ENCODE measurements at places on chromosomes 13 and 19.

DNA sequence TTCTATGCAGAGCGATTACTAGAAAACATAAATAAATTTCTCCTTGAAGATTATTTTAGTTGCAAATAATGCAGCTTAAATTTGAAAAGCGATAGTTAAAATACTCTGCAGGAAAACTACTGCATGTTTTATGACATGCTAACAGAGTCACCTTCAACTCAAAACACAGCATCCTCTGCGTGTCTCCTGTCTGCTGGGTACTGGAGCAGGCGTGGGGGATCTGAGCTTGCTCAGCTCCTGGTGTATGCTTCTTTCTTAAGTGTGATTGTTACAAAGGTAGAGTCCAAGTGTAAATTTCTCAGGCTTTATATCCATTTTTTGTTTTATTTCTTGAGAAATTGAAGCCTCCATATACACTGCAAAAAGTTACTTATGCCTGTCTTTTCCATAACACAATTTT lies 15.3 kb downstream of the SPATA13 start:
- DNase-seq: no peak

GRCh38 chr13:74681891-74682290 lies 547.7 kb upstream of the KLF12 start:
- DNase-seq: no peak

DNA sequence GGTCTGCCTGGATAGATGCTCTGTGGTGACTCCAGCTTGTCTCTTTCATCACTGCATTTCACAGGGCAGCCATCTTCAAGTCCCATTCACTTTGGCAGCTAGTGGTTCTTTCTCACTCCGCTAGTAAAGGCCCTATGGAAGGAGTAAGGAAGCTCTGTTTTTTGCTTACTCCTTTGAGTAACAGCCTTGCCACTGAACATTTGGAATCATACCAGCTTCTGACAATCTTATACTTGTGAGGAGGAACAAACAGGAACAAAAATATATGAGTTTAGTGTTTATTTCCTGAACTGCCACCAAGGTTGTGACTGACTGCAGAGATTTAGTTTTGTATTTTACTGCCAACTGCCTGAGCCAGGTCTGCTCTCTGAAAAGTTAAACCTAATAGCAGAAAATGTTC lies 38.7 kb downstream of the KCTD4 start:
- no peak for DNase-seq

GRCh38 chr19:38385804-38386257 lies 2.0 kb downstream of the GGN start:
- DNase-seq: peak; percentile 17

- DNase-seq: no peak
These were observed 2374.6 kb downstream of the PCDH9 start for GRCh38 chr13:64855506-64855905.

DNA sequence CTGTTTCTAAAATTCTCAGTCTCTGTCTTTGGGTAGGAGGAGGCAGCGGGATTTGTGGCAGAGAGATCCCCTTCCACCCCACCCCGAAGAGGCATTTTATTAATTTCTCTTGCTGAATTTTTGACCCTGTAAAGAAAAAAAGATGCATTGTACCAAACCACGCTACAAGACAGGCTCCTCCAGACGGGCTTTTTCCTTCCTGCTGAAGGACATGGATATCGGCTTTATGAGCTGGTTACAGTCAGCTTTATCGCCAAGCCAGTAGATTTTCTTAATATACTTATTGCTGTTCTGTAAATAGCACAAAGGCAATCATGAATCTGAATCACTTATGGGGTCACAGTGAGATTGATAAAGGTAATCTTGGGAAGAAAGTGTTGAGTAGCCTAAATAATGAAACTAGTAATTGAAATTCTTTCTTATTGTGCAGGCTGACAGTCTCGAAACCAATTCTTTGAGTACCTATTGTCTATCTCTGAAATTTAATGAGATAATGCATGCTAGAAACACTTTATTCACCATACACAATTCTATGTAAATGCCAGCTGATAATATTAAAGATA lies 24.5 kb downstream of the MBNL2 start:
- no peak for DNase-seq

DNA sequence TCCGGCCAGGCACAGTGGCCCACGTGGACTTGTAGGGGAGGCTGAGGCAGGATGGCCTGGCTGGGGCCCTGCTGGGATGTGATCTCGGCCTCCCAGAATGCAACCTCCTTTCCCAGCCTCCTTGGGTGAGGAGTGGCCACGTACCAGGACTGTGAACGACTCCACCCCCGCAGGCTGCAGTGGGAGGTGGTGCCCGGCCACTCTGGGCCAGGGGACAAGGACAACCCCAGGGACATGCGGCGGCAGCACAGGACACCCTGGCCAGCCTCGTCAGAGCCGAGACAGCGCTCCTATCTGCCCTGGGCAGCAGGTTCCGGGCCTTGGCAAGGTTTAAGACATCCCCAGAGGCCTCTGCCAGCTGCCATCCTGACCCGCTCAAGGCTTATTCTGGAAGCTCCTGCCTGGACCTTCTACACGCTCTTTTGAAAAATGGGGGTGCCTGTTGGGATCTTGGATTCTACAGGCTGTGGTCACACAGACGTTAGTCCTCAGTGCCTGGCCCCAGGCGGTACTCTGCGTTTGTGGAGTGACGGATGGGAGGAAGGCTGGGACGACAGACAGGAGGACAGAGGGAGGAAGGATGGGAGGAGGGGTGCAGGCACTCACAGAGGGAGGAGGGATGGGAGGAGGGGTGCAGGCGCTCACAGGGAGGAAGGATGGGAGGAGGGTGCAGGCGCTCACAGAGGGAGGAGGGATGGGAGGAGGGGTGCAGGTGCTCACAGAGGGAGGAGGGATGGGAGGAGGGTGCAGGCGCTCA lies 19.9 kb upstream of the CACTIN start:
- DNase-seq: no peak

DNA sequence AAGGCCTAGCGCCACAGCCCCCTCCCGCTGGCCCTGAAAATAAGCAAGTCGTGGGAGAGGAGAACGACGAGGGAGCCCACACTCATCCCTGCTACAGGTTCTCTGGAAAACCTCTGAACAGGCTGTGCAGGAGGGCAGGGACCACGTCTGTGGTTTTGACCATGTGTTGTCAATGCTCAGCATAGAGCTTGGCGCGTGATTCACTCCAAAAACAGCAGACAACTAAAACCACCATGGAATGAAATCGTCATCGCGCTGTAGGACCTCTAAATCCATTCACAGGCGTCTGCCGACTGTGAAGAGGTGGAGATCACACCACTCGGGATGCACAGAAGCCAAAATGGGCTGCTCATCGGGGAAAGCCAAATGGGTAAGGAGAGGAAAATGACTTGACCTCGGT lies 121.3 kb downstream of the COL4A1 start:
- no peak for DNase-seq

GRCh38 chr13:93169980-93170379 lies 56.6 kb upstream of the GPC6 start:
- no peak for DNase-seq

DNA sequence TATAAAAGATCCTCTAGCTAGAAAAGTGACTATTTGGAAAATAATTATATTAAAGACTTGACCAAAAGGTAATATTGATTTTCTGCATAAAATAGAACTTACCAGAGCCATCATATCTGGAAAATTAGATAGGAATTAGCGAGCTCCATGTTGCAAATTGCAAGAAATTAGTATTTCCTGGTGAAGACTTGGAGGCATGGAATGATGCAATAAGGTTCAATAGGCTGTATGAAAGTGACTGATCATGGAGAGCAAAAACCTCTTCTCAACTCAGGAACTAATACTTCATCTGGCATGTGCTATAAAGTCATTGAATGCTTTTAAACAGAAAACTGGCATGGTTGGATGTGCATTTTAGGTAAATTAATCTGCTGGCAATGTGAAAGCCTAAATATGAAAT lies 66.3 kb upstream of the UFM1 start:
- no peak for DNase-seq

DNA sequence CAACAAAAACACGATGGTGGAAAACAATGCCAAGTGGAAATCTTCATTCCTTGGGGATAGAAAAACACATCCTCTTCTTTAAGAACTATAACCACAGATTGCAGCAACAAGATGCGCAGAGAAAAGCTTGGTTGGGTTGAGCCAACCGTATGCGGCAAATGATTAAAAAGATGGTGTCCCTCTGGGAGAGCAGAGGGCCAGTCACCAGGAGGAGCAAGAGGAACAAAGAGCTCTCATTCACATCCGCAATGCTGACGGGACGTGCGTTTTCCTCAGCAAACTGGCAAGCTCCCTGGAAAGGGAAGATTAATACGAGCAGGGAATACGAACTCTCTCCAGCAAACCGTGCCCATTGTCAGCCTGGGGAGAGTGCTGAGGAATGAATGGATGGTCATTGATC lies 141.6 kb downstream of the KATNAL1 start:
- DNase-seq: no peak

- no peak for DNase-seq
These were observed 52.2 kb downstream of the RFC3 start for GRCh38 chr13:33870046-33870668.

DNA sequence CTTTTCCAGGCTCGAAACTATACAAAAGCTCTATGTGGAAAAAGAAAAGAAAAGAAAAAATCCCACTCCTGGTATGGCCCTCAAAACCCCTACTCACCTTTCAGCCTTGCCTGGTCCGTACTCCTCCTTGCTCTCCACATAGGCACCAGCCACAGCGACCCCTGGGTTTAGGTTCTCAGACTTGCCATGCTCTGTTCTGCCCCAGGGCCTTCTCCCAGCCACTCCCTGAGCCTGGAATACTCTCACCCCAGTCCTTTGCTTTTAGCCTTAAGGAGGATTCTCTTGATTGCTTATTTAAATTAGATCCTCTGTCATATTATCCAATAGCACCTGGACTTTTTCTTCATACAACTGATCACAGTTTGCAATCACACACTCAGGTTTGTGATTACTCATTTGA lies 522.5 kb downstream of the DIAPH3 start:
- DNase-seq: no peak

DNA sequence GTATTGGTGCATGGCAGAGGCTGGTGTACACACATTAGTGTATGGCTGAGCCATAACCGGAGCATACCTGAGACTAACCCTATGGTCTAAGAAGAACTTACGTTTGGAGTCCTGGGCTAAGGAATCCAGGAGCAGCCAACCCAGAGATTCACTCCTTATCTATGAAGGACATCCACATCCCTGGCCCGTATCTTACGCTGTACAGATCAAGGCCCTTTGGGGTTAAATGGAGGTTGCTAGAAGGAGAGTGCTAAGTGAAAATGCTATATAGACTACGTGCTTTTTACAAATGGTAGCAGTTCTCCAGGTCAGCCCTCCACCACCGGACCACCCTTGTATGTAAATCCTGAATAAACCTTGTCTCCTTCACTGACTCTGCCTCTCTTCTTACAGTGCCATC lies 1.9 kb upstream of the SUGT1 start:
- no peak for DNase-seq

- DNase-seq: no peak
These were observed 41.2 kb upstream of the TNFSF11 start for GRCh38 chr13:42532561-42533335.

- DNase-seq: no peak
These were observed 1.6 kb downstream of the KIR3DL1 start for GRCh38 chr19:54817670-54818536.

- DNase-seq: no peak
These were observed 31.0 kb downstream of the PTPRS start for GRCh38 chr19:5309438-5310204.

- no peak for DNase-seq
These were observed 213.4 kb downstream of the TSHZ3 start for GRCh38 chr19:31135841-31136240.

- no peak for DNase-seq
These were observed 17.2 kb downstream of the FRY start for GRCh38 chr13:32048816-32049215.

DNA sequence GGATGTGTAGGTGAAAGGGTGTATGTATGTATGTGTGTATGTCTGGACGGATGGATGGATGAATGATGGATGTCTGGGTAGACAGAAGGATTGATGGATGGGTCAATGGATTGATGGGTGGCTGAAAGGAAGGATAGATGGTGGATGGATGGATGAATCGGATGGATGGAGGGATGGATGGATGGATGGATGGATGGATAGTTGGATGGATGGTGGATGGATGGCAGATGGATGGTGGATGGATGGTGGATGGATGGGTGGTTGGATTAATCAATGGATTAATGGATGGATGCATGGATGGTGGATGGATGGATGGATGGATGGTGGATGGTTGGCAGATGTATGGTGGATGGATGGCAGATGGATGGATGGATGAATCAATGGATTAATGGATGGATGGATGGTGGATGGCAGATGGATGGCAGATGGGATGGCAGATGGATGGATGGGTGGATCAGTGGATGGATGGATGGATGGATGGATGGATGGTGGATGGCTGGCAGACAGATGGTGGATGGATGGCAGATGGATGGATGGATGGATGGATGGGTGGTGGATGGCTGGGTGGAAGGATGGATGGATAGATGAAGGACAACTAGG lies 16.5 kb upstream of the PPP5C start:
- DNase-seq: no peak

DNA sequence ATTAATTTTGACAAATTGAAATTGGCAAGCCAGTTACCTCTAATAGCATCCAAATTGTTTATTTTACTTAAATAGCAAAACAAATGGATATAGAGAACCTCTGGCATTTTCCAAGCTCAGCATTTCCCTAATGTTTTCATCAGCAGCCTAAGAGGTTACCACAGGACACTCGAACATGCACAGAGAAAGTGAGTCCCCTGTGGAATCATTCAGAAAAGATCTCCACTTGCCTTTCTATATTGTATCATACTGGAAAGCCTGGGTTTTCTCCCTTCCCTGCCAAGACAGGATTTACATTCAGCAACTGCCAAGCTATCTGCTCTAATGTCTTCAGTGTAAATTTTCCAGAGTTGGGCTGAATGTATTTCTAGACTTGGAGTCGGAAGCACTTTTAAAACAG lies 188.9 kb downstream of the KCTD12 start:
- DNase-seq: no peak

DNA sequence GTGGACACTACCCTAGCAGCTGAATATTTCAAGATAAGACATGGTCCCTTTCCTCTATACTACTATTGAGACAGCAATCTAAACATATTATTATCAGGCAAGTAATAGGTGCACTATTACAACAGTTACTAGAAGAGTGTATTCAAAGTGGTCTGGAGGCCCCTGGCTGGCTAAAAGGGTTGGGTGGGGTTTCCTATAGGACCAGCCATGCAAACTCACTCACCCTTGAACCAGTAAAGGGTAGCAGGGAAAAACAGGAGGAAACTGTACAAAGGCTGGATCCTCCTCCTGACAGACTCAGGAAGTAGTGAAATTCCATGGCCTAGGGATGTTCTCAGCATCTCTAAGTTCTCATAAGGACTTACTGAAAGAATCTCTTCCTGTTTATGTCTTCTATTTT lies 7.7 kb downstream of the SMAD9 start:
- no peak for DNase-seq

Measured in stimulated activated naive CD8-positive, alpha-beta T cell treated with anti-CD3 and anti-CD28 coated beads, Interleukin-15, Interleukin-2, amounts not matched to agents 100 U/mL and 50 U/mL, for 24 hours (primary cell).